Renal cortex interstitium (tissue), 15 donors: ENCODE measurements at places on chromosomes 13 and 19.

DNA sequence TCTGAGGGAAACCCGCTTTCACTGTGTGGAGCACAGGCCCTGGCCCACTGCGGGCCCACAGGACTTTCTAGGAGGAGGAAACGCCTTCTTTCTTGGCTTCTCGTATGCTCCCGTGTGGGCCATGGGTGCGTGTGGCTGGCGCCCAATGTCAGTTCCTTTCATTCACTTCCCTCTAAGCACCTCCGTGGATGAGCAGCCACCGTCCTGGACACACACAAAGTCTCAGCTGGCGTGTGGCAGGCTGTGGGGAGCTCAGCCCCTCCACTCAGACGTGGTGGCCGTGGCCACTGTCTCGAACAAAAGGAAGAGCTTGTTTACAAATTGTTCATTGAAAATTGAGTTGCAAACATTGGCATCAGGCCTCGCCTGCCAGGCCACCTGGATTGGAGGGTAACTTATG lies 240.0 kb upstream of the SGCG start:
- no peak for DNase-seq

DNA sequence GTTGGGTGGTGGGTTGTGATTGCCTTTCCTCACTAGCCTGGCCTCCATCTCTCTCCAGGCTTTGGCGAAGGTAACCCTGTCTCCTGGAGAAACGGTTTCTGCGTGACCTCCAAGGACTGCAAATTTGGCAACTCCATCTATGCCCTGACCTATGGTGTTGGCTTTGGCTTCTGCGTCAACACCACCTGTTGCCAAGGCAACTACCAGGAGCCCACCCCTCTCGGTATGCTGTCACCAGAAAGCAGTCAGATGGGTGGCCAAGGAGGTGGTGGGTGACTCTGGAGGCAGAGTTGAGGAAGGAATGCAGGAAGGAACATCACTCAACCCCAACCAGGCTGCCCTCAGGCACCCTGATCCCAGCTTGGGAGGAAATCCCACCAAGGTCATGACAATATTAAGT lies 18.6 kb upstream of the IRGC start:
- no peak for DNase-seq

DNA sequence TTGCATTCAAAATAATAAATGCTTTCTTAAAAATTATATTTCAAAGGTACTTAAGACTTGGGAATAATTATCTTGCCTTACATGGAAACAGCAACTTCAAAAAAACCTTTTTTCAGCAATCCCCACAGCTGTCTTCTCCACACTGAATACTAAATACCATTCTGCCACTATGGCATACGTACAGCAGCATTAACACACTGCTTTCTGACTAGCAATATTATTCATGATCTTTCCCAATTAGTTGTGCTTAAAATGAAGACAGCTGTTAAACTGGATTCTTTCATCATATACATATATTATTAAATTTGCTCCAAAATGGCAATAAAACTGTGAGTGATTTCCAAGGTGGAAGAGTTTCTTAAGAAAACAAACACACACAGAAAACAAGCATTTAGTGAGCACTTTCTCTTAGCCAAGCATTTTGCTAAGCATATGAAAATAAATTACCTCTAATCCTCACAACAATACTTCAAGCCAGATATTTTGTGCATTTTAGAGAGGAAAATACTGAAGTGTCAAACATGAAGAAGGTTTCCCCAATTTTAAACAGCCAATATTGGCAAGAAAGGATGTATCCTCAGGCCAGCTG lies 609.5 kb downstream of the SLITRK1 start:
- DNase-seq: no peak

DNA sequence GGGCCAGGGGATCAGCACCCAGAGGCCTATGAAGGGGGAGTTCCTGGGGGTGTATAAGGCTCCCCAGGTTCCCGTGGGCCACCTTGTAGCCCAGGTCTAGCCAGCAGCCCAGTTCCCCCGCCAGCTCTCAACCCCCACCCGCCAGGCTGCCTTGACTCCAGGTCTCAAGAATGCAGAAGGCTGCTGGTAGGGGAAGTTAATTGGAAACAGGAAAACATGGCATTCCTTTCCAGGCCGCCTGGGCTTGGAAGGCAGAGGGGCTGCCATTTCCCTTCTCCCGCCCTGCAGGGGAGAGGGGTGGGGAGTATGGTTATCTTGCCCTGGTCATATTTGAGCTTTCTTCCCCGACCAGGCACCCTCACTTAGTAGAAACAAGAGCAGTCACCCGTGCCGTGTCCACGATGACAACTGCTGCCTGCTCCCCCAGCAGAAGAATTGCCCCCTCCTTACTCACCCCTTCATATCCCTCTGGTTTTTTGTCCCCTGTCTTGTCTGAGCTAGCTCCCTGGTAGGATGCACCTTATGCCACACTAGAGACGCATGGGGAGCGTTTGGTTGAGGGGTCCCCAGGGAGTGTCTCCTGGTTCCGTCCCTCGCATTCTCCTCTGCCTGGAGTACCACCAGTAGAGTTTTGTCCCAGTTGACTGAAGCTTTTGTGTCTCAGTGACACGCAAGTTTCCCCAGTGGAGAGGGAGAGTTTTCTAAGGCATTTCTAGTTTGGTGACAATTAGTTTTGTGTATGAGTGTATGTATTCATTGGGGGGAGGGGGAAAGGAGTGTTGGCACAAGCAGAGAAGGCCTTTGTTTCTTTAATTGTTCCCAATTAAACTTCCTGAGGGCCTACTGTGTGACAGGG lies 4.5 kb downstream of the BICRA start:
- no peak for DNase-seq

GRCh38 chr13:97506511-97506910 lies 72.5 kb downstream of the RAP2A start:
- no peak for DNase-seq

GRCh38 chr19:5993201-5993600 lies 15.3 kb upstream of the RANBP3 start:
- no peak for DNase-seq

DNA sequence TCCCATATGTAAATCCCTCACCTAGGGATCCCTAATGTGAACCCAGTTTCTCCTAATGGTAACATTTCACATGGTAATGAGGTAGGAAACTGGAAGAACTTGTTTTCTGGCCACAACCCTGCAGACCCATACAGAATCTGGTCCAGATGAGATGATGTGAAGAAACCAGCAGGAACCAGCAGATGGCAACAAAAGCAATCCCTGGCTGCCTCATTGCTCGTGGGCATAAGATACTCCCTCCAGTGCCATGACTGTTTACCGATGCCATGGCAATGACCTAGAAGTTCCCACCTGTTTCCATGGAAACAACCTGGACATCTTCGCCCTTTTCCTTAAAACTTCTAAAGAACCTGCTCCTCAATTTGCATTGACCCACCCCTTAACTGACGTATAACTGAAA lies 1.4 kb upstream of the CD209 start:
- DNase-seq: no peak

DNA sequence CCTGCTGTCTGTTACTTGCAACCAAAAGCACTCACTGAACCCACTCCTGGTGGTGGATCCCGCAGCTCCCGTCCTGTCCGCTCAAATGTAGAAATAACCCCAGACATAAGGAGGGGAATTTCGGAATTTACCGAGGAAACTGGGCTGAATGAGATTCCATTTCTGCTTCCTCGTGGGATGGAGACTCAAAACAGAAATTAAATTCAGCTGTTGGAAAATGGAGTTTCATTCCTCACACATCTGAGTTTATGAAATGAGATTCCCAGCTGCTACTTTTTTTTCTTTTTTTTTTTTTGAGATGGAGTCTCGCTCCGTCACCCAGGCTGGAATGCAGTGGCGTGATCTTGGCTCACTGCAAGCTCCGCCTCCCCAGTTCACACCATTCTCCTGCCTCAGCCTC lies 44.3 kb downstream of the COLGALT1 start:
- no peak for DNase-seq
